ENCODE measurements at places on chromosomes 5 and 9.

DNA sequence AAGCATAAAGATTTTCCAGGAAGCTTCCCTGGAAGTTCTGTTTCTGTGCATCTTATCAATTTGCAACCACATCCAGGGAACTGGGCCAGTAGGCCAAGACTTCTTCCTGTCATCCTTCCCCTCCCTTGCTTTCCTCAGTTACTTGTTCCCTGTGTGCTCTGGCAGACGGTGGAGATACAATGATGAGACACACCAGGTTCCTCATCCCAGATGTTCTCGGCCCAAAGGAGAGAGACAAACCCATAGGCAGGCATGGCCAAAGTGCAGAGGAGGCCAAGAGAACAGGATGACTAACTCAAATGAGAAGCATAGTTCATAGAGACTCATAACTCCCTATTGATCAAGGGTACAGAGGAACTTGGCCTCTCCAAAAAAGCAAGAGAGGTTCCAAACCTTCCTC, 652.6 kb downstream of the CCDC171 start:
- no peak for DNase-seq

- peak; percentile 62 for DNase-seq
These were observed 1.6 kb downstream of the NREP start for GRCh38 chr5:111755345-111755941.

DNA sequence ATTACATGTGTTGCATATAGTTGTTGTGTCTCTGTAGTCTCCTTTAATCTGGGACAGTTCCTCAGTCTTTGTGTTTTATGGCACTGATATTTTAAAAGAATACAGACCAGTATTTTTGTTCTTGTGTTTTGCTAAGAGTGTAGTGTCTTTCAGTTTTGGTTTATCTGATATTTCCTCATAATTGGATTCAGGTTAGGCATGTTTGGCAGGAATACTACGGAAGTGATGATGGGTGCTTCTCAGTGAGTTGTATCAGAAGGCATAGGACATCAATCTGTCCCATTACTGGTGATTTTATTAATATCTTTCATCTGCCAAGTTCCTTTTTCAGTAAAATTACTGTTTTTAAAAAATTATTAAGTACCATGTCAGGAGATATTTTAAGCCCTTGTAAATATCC, 212.9 kb downstream of the ARHGEF28 start:
- no peak for DNase-seq

- DNase-seq, result no peak
These were observed 496.3 kb upstream of the GRIA1 start for GRCh38 chr5:152994033-152994680.

DNA sequence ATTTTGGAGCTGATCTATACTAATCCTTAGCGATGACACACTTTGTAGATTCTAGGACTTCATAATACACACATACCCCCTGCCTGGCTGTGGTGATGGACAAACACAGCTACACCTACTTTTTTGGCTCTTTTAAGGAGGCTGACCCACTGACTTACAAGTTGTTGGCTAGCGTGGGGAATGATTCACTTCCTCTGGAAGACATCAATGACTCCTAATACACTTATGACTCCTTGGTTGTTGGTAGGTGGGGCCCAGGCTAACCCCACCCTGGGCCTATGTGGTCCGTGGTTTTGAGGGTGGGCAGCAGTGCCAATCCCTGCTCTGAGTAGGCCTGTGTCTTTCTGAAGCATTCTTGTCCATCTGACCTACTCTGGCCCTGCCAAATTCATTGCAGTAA, 144.4 kb downstream of the SLC12A2 start:
- peak; percentile 52 for DNase-seq

DNA sequence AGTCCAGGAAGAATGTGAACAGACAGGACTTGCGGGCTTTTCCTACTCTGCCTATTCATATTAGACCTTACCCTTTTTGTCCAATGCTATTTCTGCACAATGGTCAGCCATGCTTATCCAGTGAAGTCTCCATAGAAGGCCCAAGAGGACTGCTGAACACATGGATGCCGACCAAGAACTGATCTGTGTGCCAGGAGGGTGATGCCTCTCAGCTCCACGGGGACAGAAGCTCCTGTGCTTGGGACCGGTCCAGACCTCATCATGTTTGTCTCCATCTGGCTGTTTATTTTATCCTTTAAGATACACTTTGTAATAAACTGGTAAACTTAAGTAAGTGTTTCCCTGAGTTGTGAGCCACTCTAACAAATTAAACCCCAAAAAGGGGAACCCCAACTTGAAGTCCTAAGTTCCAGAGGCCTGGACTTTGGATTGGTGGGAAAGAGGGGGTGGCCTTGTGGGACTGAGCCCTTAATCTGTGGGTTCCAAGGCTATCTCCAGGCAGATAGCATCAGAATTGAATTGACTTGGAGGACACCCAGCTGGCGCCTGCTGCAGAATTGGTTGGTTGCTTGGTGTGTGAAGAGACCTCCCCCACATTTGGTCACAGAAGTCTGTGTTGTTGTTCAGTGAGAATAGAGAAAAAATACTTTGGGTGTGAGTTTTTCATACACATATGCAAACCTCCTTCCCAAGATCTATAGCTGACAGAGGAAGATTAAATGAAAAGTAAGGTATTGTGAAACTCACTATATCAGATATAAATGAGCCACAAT, 57.9 kb upstream of the ANKH start:
- no peak for DNase-seq

DNA sequence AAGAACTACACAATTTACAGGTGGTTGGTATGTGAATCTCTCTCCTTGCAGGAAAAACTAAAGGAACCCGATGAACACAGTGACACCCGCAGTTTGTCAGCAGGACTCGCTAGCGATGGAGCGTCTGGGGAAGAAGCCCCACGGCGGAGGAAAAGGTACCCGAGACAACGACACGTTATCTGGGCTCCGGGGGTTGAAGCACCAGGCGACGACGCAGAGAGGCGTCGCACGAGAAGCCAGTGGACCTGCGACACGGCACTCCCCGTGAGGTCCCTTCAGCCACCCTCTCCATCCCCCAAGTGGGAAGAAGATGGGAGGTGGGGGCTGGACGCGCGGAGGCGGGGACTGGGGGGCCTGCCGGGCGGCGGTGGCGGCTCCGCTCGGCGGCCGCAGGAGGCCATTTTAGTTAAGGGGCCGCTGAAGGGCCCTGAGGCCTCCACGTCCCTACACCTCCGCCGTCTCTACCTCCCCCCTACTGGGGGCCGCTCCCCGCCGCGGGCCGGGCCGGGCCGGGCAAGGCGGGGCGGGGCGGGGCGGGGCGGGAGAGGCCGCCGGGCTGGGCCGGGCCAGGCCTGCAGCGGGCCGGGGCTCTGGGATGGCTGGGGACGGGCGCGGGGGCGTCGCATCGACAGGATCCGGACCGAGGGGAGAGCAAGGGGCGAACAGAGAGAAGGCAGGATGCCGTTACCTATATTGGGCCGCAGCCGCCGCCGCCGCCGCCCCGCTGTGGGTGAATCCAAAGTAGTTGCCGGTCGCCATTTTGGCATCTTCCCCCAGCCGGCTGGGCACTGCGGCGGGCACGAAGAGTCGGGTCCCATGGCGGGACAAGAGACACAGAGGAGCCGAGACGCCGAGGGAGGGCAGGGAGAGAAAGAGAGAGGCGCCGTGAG, 754 bp downstream of the ZFR start:
- no peak for DNase-seq

GRCh38 chr9:121880343-121880898, 212.7 kb downstream of the TTLL11 start:
- no peak for DNase-seq

DNA sequence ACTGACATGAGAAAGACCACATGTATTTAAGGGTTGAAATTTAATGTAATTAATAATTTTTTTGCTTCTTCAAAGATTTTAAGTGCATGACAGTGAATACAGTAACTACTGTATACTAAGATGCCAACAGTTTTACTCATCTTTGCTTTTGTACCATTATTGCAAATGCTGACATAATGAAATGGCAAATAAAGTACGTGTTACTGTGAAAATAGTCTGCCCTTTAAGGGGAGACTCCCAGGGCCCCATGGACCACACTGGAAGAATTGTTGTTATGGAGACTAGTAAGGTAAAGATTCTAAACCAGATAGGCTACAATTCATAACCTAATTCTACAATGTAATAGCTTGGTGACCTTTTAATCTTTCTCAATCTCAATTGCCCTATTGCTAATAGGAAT, 84.7 kb downstream of the NR3C1 start:
- DNase-seq, result no peak

DNA sequence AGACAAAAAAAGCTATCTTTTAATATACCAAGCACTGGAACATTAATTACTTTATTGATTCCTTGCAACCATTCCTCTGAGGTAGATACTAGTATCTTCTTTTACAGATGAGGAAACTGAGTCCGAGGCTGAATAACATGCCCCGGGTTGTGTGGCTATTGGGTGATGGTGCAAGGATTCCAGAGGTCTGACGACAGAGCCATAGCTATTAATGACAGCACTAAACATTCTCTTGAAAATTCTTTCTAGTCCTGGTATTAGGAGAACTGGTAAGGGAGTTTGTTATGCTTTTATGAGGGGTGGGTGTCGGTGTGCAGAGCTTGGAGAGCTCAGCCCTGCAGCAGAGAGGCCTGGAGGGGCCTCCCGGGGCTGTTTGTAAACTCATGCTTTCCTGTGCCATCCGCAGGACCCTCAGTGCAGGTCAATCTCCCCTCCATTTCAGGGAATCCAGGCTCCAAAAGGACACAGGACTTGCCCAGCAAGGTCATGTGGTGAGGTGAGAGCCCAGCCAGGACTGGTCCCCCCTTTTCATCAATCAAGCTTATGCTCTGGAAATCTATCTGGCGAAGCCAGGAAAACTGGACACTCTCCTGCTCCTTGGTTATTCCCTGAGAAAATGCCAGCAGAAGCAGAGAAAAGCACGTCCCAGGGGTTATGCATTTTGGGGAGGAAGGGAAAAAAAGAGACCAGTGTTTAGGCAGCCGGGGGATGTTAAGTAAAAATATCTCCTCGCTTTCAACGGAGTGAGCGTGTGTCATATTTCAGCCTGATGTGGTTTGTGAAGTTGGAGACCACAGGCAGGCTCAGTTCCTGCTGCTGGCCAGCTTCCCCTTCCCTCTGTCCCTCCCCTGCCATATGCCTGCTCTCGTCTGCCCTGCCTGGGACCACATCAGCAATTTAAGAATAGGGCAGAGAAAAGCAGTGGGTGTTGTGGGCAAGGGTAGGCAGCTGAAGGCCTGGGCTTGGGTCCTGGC, 3.7 kb downstream of the GSN start:
- DNase-seq, result peak; percentile 81

DNA sequence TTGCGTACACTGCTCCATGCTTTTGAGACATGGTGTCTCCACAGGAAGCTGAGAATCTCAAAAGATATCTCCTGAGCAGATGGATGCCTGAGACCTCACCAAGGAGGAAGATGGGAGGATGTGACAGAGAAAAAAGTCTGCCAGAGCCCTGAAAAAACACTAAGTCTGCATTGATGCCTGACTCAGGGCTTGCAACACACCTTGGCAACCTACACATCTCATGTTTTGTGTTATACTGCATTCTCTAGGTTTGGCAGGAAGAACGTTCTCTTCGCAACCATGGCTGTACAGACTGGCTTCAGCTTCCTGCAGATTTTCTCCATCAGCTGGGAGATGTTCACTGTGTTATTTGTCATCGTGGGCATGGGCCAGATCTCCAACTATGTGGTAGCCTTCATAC, 19.2 kb downstream of the SLC22A4 start:
- no peak for DNase-seq

- no peak for DNase-seq
These were observed 137.9 kb downstream of the GABBR2 start for GRCh38 chr9:98570663-98571440.

- no peak for DNase-seq
These were observed 213.3 kb downstream of the CDK5RAP2 start for GRCh38 chr9:120366644-120367019.

DNA sequence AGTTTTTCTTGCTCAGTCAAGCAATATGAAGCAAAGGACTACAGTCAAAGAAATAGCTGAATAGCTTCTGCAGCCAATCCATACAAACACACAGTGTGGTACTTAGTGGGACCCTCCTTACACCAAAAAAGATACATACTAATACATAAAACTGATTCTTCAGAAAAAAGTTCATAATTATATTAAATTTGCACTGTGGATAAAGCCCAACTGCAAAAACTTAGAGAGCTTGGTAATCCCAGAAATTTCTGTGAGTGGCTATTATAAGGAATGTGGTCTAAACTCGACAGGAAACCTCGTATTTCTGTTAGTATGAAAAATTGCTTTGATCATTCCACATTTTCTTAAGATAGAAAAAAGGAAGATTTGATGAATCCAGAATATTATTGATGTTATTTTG, 245.4 kb downstream of the FBXL17 start:
- no peak for DNase-seq

DNA sequence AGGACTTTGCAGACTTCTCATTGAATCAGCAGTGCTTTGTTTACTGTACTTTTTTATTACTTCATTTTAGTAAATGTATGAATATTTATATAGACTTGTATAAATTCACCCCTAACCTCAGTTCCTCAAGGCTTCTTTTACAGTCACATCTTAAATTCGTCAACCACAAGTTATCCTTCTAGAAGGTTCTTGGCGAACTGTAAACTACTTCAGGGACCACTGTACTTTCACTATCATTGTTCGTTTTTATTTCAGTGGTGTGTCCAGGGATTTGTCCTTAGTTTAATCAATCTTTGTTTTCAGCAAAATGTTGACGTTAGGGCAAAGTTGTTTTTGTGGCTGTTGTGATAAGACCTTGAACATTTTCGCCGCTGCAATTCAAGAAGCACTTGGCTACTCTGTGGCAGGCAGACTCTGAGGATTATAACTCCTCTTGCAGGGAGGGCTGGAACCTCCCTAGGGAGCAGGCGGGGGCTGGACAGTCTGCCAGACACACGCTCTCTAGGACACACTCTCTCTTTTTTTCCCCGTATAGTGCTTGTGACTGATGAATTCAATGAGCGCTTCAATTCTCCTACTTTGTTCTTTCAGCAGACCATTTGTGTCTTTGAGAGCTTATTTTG, 252.8 kb downstream of the FBXL7 start:
- no peak for DNase-seq

DNA sequence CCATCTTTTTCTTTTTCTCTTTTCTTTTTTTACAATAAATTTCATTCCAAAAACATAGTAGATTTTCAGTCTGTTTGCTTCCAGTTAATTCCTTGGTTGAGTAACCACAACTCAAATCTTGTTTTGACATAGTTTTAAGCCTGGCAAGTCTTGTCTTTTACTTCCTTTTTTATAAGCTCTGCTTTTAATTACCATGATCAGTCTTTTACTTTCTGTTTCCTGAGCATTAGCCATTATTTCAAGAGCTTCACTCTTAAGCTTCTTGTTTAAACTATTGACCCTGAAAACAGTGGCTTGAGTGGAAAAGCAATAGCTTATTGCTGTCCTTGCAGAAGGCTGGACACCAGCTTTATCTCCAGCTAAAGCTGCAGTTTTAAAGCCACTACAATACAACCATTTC, 1363.3 kb downstream of the MAT2B start:
- no peak for DNase-seq

GRCh38 chr5:177232358-177232757, 71.2 kb downstream of the RAB24 start:
- DNase-seq, result no peak

Measured in skin of body (tissue), 3 donors.